ENCODE measurements at places on chromosomes 13 and 19.
A peak's percentile ranks its signal among the peaks of the same experiment; 100 is the strongest.

- no peak overlapping the region for H3K4me3 ChIP-seq
- peaks cover 2% of the 10 kb centered on the region for H3K27me3 ChIP-seq
- DNase-seq = no peak
Observed at GRCh38 chr13:109254274-109254673, 532.1 kb downstream of the IRS2 start.

DNA sequence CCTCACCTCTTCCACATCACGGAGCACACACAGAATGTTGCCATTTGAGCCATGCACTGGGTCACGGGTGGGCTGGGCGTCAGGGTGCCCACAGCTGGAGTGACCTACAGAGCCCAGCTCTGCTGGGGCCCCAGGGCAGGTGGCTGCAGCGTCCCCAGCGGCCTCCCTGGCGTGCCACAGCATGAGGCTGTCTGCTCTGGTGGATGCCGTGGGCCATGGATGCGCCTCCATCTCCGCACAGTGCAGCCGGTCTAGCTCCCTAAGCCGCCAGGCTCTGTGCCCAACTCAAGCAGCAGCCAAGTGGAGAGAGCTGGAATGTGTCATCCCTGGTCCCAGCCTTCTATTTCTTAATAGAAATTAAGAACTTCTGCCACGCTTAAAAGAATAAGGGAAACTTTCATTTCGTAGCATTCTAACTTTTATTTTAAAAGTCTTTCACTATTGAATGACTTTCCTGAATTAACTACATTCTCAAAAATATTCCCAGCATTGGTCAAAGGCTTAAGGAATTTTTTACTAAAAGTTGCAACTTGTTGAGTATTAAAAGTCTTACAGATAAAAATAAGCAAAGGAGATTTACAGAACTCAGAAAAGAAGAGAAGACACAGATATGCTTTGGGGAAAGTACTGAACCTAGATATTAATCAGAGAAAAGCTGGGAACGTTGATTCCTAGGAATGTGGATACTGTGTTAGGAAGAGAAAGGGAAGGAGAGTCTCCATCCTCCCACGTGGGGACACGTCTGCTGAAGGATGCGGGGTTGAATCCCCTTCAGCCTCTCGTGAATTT is 59.3 kb downstream of the ATP11A start:
- no peak for DNase-seq
- H3K27me3 ChIP-seq = no peaks in the 10 kb centered on the region
- H3K4me1 ChIP-seq = peaks cover 13% of the 10 kb centered on the region
- no peak overlapping the region for H3K4me3 ChIP-seq
- H3K36me3 ChIP-seq = no peaks in the 10 kb centered on the region

DNA sequence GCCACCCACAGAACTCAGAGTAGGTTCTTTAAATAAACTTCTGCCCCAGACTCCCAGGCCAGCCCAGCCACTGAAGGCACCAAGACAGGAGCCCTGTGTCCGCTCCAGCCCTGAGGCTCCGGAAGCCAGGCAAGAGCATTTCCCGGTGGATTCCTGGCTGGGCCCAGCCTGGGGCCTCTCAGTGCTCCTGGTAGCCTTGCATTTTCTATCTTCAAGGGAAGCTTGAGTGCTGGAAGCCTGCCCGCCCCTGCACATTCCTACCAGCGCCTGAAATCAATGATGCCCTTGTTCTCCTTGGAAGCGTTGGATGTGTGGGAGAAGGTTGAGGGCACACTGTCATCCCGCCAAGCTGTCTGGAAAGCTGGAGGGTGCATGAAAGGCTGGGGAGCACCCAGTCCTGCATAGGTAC is 70.3 kb downstream of the ALOX5AP start:
- peaks cover 2% of the 10 kb centered on the region for H3K36me3 ChIP-seq
- H3K4me1 ChIP-seq = peaks cover 19% of the 10 kb centered on the region
- H3K27me3 ChIP-seq = peaks cover 4% of the 10 kb centered on the region

DNA sequence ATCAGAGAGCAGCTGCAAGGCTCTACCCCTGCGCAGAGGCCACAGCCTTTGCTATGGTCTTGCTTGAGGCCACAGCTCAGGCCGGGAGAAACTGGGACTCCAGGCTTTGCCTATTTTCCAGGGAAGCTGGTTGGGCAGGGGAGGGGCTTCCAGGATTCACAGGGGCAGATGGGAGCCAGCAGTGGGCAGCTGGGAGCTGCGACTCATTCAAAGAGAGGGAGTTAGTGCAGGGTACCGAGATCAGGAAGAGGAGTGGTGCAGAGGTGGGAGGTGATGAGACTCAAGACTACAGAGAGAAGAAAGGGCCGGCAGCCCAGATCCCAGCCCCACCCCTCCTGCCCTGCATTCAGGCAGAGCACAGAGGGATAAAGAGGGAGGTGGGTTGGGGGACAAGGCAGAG is 12.1 kb downstream of the ADGRE5 start:
- peak overlapping the region; percentile 40 for H3K27ac ChIP-seq
- H3K36me3 ChIP-seq = peaks cover 49% of the 10 kb centered on the region
- DNase-seq = no peak
- no peaks in the 10 kb centered on the region for H3K27me3 ChIP-seq
- H3K4me3 ChIP-seq = no peak overlapping the region

GRCh38 chr13:19881641-19882040 is 18.2 kb upstream of the ZMYM5 start:
- no peak for DNase-seq
- peaks cover 8% of the 10 kb centered on the region for H3K27me3 ChIP-seq
- H3K36me3 ChIP-seq = no peaks in the 10 kb centered on the region

DNA sequence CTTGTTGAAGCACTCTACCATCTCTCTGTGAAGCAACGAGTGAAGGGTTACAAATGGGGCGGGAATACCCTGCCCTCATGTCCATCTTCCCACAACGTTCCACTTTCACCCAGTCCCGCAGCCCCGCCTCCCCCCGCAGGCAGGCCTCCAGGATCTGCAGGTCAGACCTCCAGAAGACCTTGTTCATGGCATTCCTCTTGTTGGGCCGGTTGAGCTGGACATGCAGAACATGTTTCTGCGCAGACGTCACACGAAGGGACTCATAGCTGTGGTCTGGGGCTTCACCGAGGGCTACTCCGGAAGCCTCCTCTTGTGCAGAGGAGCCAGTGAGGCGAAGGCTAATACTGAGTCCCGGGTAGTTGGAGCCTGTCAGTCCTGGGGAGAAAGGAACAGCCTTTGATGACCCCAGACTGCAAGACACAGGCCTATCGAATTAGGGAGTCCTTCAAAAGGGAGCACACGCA is 420 bp downstream of the ECH1 start:
- peak overlapping the region; percentile 89 for H3K4me3 ChIP-seq
- peak overlapping the region; percentile 95 for H3K27ac ChIP-seq
- peaks cover 22% of the 10 kb centered on the region for H3K4me1 ChIP-seq
- H3K36me3 ChIP-seq = peaks cover 23% of the 10 kb centered on the region
- DNase-seq = no peak

GRCh38 chr13:77831866-77832265 is 86.8 kb downstream of the EDNRB start:
- no peaks in the 10 kb centered on the region for H3K36me3 ChIP-seq
- DNase-seq = no peak
- H3K27ac ChIP-seq = no peak overlapping the region
- no peaks in the 10 kb centered on the region for H3K4me1 ChIP-seq
- H3K27me3 ChIP-seq = no peaks in the 10 kb centered on the region
- H3K4me3 ChIP-seq = no peak overlapping the region

- H3K27me3 ChIP-seq = no peaks in the 10 kb centered on the region
- H3K4me1 ChIP-seq = peaks cover 17% of the 10 kb centered on the region
- H3K4me3 ChIP-seq = no peak overlapping the region
- no peak for DNase-seq
Observed at GRCh38 chr13:30502237-30502636, 36.5 kb upstream of the HMGB1 start.

GRCh38 chr19:4374498-4375163 is 25.7 kb downstream of the SH3GL1 start:
- H3K27ac ChIP-seq = no peak overlapping the region
- H3K4me3 ChIP-seq = no peak overlapping the region
- no peak for DNase-seq
- H3K36me3 ChIP-seq = no peaks in the 10 kb centered on the region
- peaks cover 58% of the 10 kb centered on the region for H3K4me1 ChIP-seq

GRCh38 chr13:29497137-29497654 is 98.3 kb downstream of the SLC7A1 start:
- H3K27me3 ChIP-seq = peaks cover 11% of the 10 kb centered on the region
- H3K27ac ChIP-seq = no peak overlapping the region
- H3K36me3 ChIP-seq = no peaks in the 10 kb centered on the region

- no peak for DNase-seq
- peaks cover 43% of the 10 kb centered on the region for H3K4me1 ChIP-seq
- no peaks in the 10 kb centered on the region for H3K27me3 ChIP-seq
- H3K4me3 ChIP-seq = no peak overlapping the region
Observed at GRCh38 chr13:40059540-40060232, 404.2 kb downstream of the COG6 start.

DNA sequence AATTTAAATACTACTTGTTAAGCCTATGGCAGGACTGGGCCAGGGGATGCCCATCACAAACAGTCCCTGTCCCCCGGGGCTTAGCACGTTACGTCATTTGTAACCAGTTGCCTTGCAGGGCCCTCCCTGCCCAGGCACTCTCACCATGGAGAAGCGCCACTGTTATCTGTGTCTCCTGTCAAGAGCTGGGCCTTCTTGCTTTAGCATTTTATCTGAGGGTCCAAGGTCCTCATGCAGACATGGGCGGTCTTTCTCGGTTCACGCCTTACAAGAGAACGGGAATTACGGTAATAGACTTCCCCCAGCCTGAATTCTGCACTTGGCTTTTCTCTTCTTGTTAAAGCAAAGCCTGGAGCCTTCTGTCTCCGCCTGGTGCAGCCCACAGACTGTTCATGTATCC is 46.1 kb downstream of the TMED1 start:
- H3K4me3 ChIP-seq = no peak overlapping the region
- no peak overlapping the region for H3K27ac ChIP-seq
- H3K27me3 ChIP-seq = no peaks in the 10 kb centered on the region
- peaks cover 39% of the 10 kb centered on the region for H3K36me3 ChIP-seq

DNA sequence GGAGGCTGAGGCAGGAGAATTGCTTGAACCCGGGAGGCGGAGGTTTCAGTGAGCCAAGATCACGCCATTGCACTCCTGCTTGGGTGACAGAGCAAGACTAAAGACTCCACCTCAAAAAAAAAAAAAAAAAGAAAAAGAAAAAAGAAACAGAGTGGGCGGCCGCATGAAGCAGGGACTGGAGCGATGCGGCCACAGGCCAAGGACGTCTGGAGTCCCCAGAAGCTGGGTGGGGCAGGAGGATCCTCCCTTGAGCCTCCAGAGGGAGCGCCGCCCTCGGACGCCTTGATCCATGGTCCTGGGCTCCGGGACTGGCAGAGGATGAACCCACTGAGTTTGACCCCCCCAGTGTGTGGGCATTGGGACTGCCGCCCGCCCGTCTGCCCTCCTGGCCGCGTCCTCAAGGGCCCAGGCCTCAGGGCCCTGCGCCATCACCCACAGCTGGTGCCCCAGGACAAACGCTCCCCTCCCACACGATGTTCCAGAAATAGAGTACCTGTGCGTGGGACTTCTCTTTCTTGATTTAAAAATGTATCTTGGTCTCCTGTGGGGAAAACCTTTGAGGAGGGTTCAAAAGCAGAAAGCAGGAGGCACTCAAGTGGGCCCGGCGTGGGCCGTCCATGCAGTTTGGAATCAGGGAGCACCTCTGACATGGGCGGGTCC is 15.5 kb downstream of the BTBD2 start:
- H3K4me3 ChIP-seq = no peak overlapping the region
- H3K27ac ChIP-seq = no peak overlapping the region
- H3K27me3 ChIP-seq = no peaks in the 10 kb centered on the region
- no peaks in the 10 kb centered on the region for H3K4me1 ChIP-seq

GRCh38 chr19:42129399-42130253 is 2.6 kb downstream of the POU2F2 start:
- DNase-seq = no peak
- peak overlapping the region; percentile 93 for H3K4me3 ChIP-seq

GRCh38 chr13:40762849-40763248 is 8.1 kb downstream of the MRPS31 start:
- peak overlapping the region; percentile 26 for H3K27ac ChIP-seq
- DNase-seq = no peak
- peaks cover 30% of the 10 kb centered on the region for H3K36me3 ChIP-seq

DNA sequence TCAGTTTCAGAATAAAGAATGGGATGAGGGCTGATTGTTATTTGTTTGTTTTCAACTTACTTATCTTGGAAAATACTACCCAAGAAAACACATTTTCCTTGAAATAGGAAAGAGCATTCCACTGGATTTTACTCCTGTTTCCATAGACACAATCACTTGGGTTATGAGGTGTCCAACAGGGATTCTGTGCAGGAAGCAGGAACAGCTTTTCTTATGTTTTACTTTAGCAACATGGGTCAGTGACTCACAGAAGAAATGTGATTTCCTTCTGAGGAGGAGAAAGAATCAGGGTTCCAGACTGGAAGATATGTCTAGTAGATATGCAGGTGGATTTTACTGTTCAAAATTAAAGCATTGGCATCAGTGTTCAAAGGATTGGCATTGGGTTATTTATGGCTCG is 180.8 kb upstream of the GPC6 start:
- H3K27ac ChIP-seq = no peak overlapping the region
- H3K4me1 ChIP-seq = no peaks in the 10 kb centered on the region
- DNase-seq = no peak
- H3K4me3 ChIP-seq = no peak overlapping the region
- no peaks in the 10 kb centered on the region for H3K27me3 ChIP-seq
